ENCODE measurements at places on chromosomes 11 and 22. TPM values are rescaled to one million over a fixed set of nuclear protein-coding genes. Genes with fewer than 3 reads are reported as not detected.

The EXPH5 gene
- total RNA-seq = under 0.01 TPM

The MAJIN gene
- not detected for total RNA-seq

The NFAM1 gene
- total RNA-seq = not detected

The VPS51 gene
- 121 TPM for total RNA-seq

The HEPN1 gene
- not detected for total RNA-seq

The OR5P2 gene
- total RNA-seq = not detected

The POLR2F gene
- total RNA-seq = 30.4 TPM

The NLRP10 gene
- total RNA-seq = 9.0 TPM

The SUSD2 gene
- total RNA-seq = 20.9 TPM

The CBLIF gene
- total RNA-seq = not detected

The LYVE1 gene
- total RNA-seq = 1.5 TPM

The XKR3 gene
- total RNA-seq = not detected

The FOLH1 gene
- 0.28 TPM for total RNA-seq

The MS4A6E gene
- not detected for total RNA-seq

The DRICH1 gene
- total RNA-seq = not detected

The UPK3A gene
- total RNA-seq = not detected

The PRG3 gene
- total RNA-seq = not detected

The EHBP1L1 gene
- total RNA-seq = 106 TPM

The SULT4A1 gene
- total RNA-seq = under 0.01 TPM

The DEPDC7 gene
- total RNA-seq = 5.1 TPM

The MMP12 gene
- total RNA-seq = not detected

The CCDC87 gene
- total RNA-seq = 0.28 TPM

The NNMT gene
- total RNA-seq = 192 TPM

The MAP6 gene
- total RNA-seq = 2.5 TPM

The CHRNA10 gene
- total RNA-seq = 0.56 TPM

The H19 gene
- total RNA-seq = 9.2 TPM

The OR52N4 gene
- total RNA-seq = not detected

The SLC5A1 gene
- not detected for total RNA-seq

The E2F8 gene
- under 0.01 TPM for total RNA-seq

The SLC1A2 gene
- 5.4 TPM for total RNA-seq

The C1QTNF5 gene
- total RNA-seq = 11.0 TPM

The FAM111B gene
- total RNA-seq = 21.9 TPM

The SLC5A4 gene
- not detected for total RNA-seq

The SEC14L2 gene
- total RNA-seq = 19.2 TPM

The OR2AG1 gene
- not detected for total RNA-seq

The ZFTA gene
- 9.9 TPM for total RNA-seq

The POU2AF2 gene
- total RNA-seq = not detected

The SCGB1A1 gene
- not detected for total RNA-seq

Data from regular cardiac myocyte (primary cell).